IMR-90 (cell line): ENCODE measurements at places on chromosomes 1 and 21.
A peak's percentile ranks its signal among the peaks of the same experiment; 100 is the strongest.

GRCh38 chr1:13699510-13699909 is 478 bp upstream of the PRDM2 start:
- DNase-seq, result no peak

DNA sequence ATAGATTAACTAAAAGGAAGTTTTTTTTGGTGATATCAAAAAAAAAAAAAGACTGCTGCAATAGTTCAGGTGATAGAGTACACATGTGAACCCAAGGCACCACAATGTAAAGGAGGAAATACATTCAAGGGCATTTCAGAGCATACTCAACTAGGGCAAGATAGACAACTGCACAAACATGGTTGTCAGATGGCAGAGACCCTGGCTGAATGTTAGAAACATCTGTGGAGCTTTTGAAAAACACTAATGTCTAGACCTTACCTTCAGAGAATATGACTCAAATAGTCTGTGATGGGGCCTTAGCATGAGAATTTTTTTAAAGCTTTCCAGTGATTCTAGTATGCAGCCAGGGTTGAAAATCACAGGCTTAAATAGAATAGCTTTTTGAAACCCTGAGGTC is 173.6 kb downstream of the VAV3 start:
- DNase-seq, result no peak

- DNase-seq, result peak; percentile 64
These were observed 196.8 kb upstream of the LMO4 start for GRCh38 chr1:87131809-87132283.

- DNase-seq, result no peak
These were observed 16.9 kb downstream of the SLC19A1 start for GRCh38 chr21:45525153-45525909.

DNA sequence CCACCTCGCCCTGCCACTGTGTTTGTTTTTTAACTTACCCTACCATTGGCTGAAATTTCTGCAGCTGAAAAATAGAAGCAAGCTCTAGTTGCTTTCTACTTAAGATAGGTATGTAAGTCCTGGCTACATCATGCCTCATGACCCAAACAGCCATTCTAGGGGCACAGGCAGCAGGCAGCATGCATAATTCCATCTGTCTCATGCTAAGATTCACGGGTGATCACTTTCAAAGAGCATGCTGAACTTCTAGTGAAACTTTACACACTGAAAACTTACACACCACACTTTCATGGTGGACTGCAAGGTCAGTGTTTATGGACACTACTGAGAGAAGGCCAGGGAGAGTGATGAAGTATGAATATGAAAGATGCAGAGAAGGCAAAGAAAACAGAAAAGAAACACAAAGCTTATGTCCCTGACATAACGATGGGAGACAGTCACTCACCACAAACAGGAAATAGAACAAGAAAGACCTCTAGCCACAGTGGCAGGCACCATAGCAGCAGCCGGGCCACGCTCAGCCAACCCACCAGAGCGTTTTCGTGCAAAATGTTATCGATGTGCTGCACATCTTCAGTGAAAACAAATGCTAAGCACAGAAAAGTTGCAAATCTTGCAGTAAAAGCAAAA is 102.3 kb upstream of the TIAM1 start:
- no peak for DNase-seq

- no peak for DNase-seq
These were observed 94.1 kb upstream of the LYST start for GRCh38 chr1:235960809-235961208.

DNA sequence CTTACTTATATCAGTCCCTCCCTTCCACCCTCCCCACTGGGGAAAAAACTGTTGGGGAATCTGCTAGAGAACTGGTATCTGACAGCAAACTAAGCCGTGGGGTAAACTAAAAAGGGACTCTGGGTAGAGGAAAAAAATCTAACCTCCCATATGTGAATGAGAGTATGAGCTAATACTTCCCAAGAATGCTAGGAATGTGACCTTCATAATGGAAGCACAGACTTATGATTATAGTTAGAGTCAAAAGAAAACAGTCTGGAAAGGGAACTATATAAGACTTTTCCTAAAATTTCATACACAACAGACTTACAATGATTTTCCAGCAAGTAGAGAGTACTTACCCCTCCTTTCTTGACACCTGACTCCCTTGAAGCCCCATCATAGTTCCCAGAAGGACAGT is 23.0 kb upstream of the RBBP5 start:
- DNase-seq, result peak; percentile 79

GRCh38 chr1:104648269-104648691 is 898.6 kb downstream of the AMY1C start:
- DNase-seq, result no peak

DNA sequence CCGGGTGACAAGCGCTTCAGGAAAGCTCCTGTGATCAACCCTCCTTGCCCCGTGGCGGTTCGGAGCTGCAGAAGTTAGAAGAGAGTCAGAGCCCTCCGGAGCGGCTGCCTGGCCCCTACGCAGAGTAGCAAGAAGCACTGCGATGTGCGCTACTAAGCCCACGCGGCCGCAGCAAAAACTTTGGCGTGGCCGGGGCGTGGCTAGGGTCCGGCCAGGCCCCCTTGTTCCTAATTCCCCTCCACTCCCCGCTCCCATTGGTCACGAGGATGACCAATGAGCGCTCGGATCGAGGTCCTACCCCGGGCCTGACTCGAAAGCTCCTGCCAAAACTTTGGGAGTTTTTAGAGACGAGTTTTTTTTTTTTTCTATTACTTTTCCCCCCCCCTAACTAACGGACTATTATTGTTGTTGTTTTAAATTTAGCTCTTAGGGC is at the start of gene HLX:
Gene HLX (plus strand): TSS at position 368 of the 433 bp plus-strand sequence. CDS start 415 bp downstream, outside the sequence.
- peak; percentile 92 for DNase-seq

- DNase-seq, result peak; percentile 44
These were observed 311.5 kb downstream of the DUSP10 start for GRCh38 chr1:221430152-221430960.

- no peak for DNase-seq
These were observed 68.4 kb upstream of the TENT5C start for GRCh38 chr1:117537291-117537920.

DNA sequence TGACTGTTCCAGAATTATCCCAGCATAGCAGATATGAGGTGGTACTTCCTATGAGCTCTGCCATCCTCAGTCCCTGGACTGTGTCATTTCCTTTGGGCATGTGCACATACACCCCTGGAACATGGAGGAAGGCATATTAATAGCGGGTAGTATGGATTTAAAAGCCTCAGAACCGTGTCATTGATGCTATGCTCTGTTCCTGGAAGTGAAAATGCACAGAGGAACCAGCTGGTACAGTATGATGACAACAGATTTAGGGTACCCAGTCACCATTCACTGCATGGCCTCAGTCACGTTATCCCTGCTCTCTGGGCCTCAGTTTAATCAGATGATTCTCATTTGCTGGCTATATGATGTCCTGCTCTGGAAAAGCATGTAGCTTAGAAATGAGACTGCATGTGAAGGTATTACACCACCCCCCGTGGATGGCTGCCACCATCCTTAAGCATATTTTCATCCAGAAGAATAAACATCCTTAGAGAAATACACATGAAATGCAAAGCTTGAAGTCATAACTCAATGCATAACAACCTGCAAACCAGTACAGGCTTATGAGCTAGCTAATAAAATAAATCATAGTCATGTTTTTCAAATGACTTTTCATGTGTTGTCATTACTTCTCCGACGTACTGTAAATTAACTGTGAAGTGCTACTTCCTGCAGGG is 37.8 kb downstream of the SETD4 start:
- DNase-seq, result peak; percentile 61

DNA sequence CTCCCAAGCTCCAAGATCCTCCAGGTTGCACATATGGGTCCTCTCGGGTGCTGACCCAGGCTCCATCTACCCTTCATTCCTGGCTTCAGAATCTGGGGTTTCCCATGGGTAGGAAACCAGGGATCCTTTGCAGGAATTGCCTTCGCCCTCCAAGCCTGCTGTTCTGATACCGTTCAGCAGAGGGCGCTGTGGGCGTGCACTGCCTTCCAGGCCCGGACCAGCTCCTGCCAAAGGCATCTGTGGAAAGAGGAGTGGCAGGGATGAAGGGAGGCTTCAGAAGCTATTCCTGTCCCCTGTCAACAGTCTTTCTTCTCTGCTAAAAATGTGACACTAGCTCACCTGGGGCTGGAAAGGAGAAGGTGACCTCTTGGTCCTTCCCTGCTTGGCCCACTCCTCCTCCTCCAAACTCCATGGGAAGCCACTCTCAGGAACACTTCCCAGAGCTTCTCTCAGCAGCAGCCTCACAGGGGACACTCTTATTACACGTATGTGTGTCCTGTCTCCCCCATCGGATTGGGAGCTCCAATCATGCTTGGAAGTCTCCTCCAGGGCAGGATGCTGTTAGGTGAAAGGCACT is 71.2 kb downstream of the VWA5B1 start:
- peak; percentile 37 for DNase-seq

GRCh38 chr21:41611966-41612606 is 104.1 kb upstream of the TMPRSS2 start:
- DNase-seq, result peak; percentile 15

DNA sequence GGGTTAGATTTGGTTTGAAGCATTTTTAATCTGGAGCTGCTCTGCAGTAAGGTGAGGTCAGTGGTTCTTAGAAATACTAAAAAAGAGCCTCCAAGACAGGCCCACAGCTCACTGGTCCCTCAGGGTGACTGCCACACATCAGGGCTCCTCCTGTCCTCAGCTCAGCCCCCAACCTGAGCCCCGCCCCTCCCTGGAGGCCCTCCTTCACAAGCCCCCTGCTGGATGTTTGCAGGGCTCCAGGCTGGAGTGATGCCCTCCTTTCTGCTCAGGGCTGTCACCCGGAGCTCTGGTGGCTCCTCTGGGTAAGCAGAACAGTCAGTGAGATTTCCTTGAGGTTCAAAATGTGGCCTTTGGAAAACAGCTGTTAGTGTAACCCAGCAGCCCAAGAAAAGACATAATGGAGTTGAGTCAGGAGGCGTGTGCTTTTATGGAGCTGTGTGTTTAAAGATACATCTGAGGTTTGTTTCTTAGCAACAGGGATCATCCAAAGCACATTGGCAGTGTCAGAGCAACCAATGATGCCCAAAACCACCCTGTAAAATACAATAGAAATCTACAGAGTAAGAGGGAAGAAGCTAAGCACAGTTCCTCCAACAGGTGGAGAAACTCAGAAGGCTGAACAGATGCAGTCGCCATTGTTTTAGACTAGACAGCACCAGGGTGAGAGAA is 21.4 kb downstream of the STUM start:
- DNase-seq, result no peak

DNA sequence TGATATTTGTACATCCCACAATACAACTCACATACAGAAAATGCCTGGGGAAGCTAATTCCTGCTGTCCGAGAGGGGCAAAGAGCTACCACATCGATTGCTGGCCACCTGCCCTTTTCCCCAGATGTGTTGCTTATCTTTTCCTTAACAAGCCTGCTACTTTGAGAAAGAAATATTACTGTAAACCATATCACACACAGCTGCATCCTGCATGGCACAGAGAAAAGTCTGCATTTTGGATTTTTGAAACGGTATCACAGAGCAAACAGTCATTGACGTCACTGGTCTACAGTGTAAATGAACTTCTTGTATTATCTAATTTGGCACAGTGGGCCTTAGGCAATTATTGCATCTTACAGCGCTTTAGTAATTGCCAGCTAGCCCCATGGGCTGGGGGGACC is 164.7 kb downstream of the CLIC6 start:
- DNase-seq, result no peak

DNA sequence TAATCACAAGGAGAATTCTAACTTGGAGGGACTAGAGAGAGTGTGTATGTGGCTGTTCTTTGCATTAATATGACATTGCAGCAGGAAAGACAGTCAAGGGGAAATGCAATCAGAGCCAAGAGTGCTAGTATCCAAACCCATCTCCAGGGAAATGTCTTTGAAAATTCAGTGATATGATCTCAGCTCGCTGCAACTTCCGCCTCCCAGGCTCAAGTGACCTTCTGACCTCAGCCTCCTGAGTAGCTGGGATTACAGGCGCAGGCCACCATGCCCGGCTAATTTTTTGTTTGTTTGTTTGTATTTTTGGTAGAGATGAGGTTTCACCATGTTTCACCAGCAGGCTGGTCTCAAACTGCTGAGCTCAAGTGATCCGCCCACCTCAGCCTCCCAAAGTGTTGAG is 16.3 kb downstream of the VASH2 start:
- DNase-seq, result no peak

DNA sequence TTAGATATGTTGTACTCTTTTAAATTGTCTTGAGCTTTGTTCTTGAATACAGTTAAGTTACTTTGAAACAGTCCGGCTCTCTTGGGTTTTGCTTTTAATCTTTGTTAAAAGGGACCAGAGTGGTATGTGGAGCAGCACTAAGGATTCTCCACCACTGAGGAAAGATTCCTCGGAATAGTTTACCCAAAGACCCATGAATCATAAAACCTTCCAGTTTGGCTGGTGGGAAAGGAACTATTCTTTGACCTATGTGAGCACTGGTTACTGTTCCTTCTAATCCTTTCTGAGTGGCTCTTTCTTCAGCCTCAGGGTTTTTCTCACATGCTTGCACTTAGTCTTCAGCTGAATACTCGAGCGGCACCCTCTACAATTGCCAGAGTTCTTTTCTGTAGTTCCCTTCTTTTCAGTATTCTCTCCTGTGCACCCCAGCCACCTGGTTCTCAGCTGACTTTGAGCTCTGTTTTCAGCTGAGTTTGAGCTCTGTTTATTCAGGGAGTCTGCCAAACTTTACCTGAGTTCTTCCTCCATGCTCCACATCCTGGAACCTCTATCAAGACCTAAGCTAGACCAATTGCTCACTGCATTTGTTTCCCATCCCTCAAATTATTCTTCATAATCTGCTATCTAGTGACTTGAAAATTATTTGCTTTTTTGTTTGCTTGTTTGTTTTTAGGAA is 253.8 kb upstream of the PLXNA2 start:
- DNase-seq, result no peak
